ENCODE measurements at places on chromosomes 5 and 9.
A peak's percentile ranks its signal among the peaks of the same experiment; 100 is the strongest.

DNA sequence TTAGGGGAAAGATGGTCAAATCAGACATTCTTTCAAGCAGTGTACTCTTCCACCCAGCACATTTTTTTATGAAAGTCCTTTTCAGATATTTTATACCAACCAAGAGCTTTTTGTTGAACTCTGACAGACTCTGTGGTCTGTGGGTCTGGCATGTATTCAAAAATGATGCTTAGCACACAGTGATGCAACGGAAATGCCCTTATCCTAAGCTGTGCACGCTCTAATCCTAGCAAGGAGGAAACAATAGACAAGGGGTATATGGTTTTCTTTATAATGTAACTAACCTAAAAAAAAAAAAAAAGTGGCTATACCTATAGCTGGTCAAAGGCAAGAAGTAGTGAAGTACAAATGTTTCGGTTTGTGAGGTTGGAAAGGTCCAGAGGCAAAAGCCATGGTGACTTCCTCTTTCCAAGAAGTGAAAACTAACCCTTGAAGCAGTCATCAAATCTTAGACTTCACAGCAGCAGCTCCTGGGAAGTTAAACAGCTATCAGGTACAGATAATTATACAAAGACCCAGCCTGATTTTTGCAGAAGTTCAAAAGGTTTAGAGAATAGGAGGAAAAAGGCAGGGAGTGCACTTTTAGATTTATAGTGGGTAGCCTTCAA, 82.5 kb downstream of the SEMA6A start:
- peak; percentile 47 for DNase-seq

DNA sequence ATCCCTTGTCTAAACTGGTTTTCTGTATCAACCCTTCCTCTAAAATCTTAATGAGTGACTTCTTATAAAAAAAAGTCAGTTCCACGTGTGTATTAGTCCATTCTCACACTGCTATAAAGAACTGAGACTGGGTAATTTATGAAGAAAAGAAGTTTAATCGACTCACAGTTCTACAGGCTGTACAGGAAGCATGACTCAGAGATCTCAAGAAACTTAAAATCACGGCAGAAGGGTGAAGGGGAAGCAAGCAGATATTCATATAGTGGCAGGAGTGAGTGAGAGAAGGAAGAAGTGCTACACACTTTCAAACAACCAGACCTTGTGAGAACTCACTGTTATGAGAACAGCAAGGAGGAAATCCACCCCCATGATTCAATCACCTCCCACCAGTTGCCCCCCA, 307.8 kb upstream of the ARRDC3 start:
- DNase-seq, result no peak

GRCh38 chr5:79849486-79850315, 141.4 kb downstream of the MTX3 start:
- DNase-seq, result no peak

GRCh38 chr9:27292659-27293405, 4.1 kb downstream of the EQTN start:
- DNase-seq, result no peak

DNA sequence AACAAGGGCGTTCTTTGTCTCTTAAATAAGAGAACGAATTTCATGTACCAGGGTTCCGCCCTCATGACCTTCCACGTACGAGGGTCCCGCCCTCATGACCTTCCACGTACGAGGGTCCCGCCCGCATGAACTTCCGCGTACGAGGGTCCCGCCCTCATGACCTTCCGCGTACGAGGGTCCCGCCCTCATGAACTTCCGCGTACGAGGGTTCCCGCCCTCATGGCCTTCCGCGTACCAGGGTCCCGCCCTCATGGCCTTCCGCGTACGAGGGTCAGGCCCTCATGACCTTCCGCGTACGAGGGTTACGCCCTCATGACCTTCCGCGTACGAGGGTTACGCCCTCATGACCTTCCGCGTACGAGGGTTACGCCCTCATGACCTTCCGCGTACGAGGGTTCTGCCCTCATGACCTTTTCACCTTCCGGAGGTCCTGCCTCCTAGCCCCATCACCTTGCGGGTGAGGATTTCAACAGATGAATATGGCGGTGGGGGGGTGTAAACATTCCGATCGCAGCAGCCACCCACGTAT, 273.9 kb upstream of the ADAMTS16 start:
- DNase-seq, result no peak

DNA sequence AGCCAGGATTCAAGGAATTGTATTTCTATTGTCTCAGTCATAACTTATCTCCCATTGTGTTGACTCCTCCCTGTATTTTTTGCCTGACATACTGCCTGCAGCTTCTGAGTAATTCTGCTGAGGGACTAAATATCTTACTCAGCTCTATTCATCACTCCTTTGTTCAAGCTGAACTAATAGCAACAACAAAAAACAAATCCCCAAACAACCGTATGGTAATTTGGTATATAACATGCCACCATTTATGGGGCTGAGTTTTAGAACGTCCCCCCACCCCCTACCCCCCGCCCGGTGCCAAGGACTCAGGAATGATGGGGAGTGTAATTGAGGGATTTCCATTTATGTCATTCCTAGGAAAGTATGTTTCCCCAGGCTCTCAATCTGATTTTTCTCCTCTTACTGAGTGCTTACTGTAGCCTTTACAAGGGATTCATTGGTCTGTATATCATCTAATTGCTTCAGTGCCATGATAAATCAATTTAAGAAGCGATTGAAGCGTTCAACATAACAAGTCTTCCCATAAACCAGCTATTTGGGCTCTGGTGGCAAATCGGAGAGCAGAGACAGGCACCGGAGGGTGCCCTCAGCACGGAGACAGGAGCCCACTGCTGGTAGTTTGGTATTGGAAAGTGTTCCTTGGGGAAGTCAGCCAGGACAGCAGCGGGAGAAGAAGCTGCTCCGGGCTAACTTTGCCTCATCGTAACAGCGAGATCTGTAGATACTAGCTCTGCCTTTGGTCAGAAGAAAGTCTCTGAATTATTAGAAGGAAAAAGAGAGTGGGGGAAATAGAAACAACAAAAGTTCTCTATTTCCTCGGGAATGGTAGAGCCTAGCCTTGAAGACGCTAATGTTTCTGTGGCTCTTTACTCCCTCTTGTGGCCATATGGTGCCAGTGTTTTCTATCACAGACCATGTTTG, 40.7 kb upstream of the HSD17B4 start:
- no peak for DNase-seq

GRCh38 chr5:151270599-151270998, 17.6 kb downstream of the GM2A start:
- DNase-seq, result peak; percentile 22

GRCh38 chr9:120412425-120412951, 167.5 kb downstream of the CDK5RAP2 start:
- DNase-seq, result no peak

DNA sequence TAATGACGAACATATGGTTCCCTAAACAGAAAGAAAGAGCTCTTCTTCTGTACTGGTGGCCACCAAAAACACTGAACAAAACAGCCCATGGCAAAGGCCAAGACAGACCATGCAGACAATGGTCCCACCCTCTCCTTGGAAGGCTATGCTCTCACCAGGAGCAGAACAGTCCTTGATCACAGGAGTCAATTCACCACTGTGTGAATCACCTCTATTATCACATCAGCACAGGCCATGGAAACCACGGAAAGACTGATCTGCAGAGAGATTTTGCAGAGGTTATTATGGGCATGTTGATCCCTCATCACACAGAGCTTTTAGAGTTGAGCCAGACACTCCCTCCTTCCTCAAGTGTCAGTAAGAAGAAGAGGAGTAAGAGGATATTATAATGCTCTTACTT, 134.0 kb upstream of the RASEF start:
- no peak for DNase-seq

GRCh38 chr5:172744123-172745104, 26.6 kb downstream of the DUSP1 start:
- DNase-seq, result no peak

- no peak for DNase-seq
Measured at GRCh38 chr9:137228506-137228967, 1.2 kb downstream of the RNF224 start.

- DNase-seq, result no peak
Measured at GRCh38 chr9:121353241-121354061, 16.6 kb downstream of the STOM start.

DNA sequence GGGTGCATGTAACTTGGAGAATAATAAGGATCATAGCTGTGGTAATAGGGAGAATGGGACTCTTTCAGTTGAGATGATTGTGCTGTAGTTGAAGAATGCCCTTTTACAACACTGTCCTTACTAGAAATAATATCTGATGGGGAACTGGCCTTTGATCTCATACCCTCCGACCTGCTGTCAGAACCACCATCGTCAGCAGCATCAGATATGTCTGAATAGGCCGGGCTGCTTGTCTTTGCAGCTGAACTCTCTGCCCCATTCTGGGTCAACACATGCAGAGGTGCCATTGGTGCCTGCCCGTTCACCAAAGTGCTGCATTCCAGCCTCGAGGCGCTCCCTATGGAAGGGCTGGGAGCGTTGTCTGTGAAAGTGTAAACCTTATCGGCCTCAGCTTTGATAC, 99.1 kb downstream of the ZNF608 start:
- no peak for DNase-seq

GRCh38 chr9:116547729-116548426, 139.2 kb upstream of the TRIM32 start:
- no peak for DNase-seq

GRCh38 chr5:27125856-27126255, 87.5 kb upstream of the CDH9 start:
- DNase-seq, result no peak

DNA sequence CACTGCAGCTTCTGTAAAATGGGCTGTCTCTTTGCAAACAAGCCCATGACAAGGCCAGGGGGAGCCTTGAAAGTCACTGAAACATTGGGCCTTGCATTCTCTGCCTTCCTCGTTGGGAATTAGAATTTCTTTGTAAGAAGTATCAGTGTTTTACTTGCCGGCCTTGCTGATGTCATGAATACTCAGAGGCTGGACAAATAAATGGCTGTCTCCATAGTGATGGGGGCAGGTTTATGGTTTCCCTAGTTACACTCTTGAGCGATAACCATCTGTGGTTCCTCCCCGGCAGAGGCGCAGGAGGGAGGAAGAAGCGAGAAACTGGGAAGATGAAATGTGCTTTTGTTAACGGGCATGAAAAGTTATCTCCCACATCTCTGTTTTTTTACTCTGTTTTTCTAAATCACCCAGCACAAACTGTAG, 272.7 kb upstream of the PANK3 start:
- DNase-seq, result no peak

DNA sequence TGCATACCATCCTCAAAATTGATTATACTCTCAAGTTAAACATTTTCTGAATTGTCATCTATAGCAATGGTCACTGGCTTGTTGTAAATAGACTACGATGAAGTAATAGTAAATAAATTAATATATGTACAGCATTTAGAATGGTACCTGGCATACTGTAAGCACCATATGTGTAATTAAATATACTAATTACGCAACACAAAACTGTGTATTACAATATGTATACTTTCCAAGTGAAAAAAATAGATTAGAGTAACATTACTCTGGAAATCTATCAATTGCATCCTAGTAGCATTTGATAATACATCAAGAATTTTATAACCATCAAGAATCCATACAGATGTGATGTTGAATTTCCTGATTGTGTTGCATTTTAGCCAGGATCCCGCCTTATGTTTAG, 17.2 kb upstream of the ROR2 start:
- no peak for DNase-seq

DNA sequence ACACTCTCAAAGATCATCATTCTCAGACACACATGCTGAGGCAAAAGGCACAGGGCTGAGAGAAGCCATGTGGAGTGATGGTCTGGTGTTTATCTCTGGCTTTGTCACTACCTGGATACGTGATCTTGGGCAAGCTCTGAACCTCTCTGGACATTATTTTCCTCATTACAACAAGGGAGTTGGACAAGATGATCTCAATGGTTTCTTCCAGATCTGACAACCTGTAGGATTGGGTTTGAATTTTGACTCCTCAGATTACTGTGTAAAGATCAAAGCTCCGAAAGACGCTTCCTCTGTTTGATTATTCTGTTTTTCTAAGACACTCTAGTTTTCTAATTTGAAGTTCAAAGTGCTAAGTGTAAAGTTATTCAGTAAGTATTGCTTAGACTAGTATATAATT, 20.0 kb downstream of the NUDT2 start:
- DNase-seq, result no peak

DNA sequence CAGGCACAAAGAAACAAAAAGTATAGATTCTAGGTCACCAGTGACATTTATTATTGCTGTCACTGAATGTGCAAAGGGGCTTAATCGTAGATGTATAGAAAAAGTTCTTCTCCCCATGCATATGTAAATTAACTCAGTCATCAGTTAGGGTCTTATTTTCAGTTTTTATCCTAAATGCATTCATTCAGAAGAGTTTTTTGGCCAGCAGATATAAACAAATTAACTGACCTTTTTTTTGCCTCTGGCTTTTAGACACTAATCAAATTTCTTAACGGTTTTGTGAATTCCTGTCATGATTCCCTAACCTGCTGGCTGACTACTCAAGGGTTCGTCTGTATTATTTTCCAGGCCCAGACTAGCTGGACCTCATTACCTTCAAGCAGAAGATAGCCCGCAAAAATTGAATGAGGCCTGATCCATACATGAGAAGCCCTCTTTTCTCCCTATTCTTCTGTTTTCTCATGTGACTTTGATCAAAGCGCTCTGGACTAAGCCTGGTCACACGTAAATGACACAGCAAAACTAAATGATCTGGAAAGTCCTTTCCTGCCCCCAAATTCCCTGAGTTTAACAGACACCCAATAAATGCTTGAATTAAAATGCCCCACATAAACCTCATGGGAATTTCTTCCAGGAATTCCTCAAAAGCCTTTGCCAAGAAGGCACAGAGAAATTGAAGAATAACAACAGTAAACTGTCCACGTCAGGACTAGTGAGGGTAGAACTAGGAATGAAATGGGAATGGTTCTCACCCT, 83.7 kb downstream of the MYO10 start:
- DNase-seq, result no peak

DNA sequence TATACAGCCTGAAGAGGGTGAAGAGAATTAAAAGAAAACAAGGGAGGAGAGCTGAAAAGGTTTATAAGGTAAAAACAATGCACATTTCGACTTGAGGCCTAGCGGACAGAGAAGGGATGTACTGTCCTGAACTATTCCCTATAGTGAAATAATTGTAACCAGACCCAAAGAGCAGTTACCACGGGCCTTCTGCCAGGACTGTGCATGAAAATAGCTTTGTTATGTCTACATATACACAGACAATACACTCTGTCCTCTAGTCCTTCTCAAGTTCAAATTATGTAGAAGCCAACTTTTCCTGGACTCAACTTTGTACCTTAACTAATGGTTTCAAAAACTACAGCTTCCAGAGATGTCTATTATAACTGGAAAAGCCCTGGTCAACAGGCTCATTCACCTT, 223.7 kb downstream of the PCSK5 start:
- no peak for DNase-seq

GRCh38 chr5:109318455-109319108, 91.2 kb downstream of the PJA2 start:
- DNase-seq, result no peak

Data from epithelial cell of proximal tubule (primary cell).